Fibroblast of skin of left quadriceps (primary cell): ENCODE measurements at places on chromosomes 2 and 18.
A peak's percentile ranks its signal among the peaks of the same experiment; 100 is the strongest.

- peak; percentile 40 for DNase-seq
Observed at GRCh38 chr2:200615247-200615646, 29.4 kb downstream of the AOX1 start.

DNA sequence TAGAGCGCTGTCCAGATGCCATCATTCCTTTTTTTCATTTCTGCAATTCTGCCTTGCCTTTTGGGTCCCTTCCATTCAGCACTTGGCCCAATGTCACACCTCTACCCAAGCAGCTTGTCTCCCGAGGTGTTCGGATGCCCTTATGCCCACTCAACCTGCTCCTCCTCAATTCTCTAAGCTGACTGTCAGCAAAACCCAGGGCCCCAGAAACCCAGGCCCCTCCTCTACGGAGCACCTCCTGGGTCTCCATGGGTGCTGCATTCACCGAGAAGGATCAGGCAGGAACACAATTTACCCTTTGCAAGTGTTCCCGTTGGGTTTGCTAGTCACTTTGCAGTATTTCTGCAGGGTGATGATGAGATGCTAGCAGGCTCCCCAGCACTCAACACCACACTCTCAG, 86.7 kb upstream of the RAB6C start:
- no peak for DNase-seq

GRCh38 chr18:63961435-63961980, 8.4 kb upstream of the SERPINB8 start:
- no peak for DNase-seq

GRCh38 chr2:62151306-62151638, 44.6 kb upstream of the B3GNT2 start:
- no peak for DNase-seq

DNA sequence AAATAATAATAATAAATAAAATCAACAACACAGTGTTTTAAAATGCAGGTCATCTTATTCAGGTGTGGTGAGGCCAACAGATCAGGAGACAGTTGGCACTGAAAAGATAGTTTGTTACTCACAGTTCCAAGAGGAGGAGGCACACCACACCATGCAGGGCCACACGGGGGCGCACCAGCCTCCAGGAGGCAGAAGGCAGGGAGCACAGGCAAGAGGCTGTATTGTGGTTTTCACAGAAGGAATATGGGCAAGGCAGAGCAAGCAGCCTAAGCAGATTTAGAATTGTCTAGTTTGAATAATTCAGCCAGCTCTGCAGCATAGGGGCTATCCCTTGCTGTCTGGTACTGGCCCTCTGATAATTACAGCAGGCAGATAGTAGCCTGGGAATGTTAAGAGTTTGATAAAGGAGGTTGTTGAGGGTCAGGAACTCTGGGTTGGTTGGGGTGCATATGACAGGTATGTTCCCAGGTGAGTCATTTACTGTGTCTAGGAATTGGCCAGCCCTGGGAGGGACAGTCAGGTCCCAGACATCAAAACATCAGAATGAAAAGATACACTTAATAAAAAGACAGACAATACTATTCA, 31.3 kb downstream of the KIAA2012 start:
- no peak for DNase-seq

GRCh38 chr2:20649576-20649975, 1.3 kb downstream of the HS1BP3 start:
- DNase-seq, result no peak

- DNase-seq, result peak; percentile 89
Observed at GRCh38 chr2:166314022-166314759, 61.6 kb downstream of the SCN9A start.

DNA sequence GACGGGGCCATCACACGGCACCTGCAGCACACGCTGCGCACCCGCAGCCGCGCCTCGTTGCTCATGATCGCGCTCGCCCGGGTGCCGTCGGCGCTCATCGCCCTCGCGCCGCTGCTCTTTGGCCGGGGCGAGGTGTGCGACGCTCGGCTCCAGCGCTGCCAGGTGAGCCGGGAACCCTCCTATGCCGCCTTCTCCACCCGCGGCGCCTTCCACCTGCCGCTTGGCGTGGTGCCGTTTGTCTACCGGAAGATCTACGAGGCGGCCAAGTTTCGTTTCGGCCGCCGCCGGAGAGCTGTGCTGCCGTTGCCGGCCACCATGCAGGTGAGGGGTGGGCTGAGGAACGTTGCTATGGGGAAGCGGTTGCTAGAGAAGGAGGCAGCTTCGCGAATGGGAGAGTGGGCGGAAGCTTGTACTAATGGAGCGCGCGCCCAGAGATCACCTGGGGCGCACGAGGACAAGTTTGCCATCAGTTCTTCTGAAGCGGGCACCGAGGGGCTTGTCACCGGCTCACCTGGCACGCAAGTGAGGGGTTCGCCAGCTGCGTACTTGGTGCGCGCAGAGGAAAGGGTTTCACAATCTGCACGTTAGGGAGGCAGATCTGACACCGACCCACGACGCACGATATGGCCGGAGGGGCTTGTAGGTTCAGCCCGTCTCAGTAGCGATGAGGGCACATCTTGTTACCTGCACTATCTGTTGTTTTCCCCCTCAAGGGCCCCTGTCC, 45.6 kb downstream of the DDX18 start:
- no peak for DNase-seq

- no peak for DNase-seq
Observed at GRCh38 chr2:72524071-72524470, 301.8 kb downstream of the EXOC6B start.

DNA sequence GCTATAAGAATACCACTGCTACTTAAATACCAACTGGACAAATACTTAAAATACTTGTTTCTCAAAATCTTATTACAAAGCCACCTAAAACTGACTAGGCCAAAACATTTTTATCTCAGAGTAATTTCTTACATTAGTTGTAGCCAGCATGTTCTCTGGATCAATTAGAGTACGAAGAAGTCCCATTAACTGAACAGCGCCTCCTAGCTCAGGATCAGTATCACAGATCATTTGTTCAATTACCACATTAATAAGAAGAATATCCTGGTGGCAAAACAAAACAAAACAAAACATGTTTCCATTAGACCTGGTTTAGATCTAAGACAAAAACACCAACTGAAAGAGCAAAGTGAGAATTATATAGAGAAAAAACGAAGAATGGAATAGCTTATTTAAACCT, 36.0 kb downstream of the PPP4R3B start:
- DNase-seq, result no peak

- no peak for DNase-seq
Observed at GRCh38 chr2:25042321-25043240, 705 bp downstream of the EFR3B start.

GRCh38 chr2:7375901-7376300, 458.7 kb downstream of the RNF144A start:
- no peak for DNase-seq

- DNase-seq, result no peak
Observed at GRCh38 chr2:18825838-18826237, 236.5 kb upstream of the NT5C1B start.

DNA sequence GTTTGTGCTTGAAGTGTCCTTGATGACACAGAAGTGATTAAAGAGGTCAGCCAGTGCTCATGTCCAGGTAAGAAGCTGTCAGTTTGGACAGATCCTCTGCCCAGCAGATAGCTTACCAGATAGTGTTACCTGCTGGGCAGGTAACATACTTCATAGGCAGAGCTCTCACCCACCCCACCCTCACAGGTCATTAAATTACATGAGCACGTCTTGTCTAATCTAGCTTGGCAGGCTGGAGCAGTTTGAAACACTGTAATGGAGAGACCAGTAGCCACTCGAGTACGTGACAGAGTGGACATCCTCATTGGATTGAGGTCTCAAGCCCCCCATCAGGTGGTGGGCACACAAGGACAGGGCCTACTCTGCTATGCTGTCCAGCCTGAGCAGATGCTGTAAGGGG, 27.1 kb downstream of the TTC32 start:
- no peak for DNase-seq
